Stimulated activated CD4-positive, alpha-beta T cell treated with anti-CD3 and anti-CD28 coated beads, TNF-alpha, amount 100 ng/mL, for 1 hour (primary cell): ENCODE measurements at places on chromosomes 2 and 18.

DNA sequence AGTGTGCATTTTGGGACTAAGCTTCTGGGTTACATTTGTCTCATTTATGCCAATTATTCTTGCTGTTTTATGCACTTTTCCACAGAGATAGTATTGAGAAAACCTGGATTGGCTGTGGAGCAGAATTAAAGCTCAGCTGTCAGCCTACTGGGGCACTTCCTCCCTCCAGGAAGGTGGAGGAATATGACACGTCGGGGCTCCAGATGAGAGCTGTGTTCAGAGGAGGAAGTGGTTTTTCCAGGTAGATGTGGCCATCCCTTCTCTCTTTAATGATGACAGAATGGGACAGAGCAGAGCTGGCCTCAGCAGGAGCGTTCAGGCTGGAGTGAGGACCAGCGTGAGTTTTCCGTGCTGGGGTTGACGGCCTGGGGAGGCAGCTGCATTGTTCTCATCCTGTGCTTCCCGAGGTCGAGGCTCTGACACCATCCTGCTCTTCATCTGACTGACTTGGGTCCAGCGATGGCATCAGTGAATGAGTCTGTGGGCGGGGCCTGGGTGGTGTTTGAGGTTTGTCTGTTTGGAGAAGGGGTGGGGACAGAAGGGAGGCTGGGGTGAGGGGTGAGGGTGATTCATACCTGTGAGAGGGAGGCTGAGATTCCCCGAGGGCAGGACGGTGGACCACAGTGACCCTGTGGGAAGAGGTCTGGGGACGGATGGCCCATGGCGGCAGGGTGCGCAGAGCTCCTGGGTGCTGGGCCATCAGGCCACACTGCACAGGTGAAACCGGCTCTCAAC lies 207.0 kb downstream of the LDLRAD4 start:
- no peak for DNase-seq

- no peak for DNase-seq
Observed at GRCh38 chr2:67663776-67664175, 266.6 kb downstream of the ETAA1 start.

GRCh38 chr2:7508296-7508943 lies 591.2 kb downstream of the RNF144A start:
- DNase-seq, result no peak

- no peak for DNase-seq
Observed at GRCh38 chr2:86790676-86791572, at the start of gene CD8A. Gene CD8A (minus strand): TSS chr2:86790913. CDS start chr2:86790825, 88 bp downstream.

GRCh38 chr2:75547345-75548035 lies 13.2 kb downstream of the EVA1A start:
- DNase-seq, result no peak

- no peak for DNase-seq
Observed at GRCh38 chr2:120693121-120693520, 42.5 kb upstream of the GLI2 start.

GRCh38 chr2:46010925-46011490 lies 286.2 kb upstream of the EPAS1 start:
- no peak for DNase-seq

DNA sequence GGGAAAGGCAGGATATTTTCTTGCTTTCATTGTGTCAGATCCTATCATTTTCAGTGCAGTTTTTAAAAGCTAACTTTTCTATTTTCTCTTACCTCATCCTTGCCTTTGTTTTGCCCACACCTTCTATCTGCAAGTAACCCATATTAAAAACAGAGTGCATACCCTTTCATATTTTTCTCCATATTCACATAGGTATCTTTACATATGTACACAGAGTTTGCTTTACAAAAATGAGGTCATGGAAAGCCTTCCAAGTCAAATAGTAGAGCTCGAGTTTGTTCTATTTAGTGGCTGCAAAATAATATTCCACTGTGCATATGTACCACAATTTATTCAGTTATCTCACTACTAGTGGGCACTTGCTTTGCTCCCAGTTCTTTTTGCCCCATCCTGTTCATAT lies 3.9 kb upstream of the DHRS9 start:
- no peak for DNase-seq

DNA sequence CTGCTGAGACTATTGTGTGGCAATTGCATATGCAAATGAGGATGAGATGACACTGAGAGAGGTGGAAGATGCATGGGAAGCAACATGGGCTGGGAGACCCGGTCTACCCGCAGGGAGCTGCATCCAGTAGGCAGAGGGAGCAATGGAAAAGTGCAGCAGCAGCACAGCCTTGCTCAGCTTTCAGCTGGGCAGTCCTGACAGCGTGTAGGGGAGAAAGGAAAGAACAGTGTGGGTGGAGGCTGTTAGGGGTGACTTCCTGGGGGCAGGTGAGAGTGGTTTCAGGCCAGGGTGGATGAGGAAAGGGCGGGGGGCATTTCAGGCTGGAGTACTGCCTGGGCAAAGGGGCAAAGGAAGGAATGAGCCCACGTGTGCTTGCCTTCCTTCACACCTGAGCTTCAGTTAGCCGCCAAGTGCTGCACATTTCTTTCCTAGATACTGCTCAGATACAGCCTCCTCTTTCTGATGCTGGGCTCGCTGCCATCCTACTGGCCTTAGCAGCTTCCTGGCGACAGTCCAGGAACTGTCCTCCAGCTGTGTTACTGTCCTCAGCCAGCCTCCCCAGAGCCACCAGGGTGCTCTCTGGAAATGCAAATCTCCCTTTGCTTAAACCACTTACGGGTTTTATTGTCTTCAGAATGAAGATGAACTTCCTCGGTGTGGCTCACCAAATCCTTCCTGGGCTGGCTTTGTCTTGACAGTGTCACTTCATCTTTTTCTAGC lies 276.3 kb downstream of the TSN start:
- DNase-seq, result no peak

- DNase-seq, result no peak
Observed at GRCh38 chr2:53208815-53209214, 558.8 kb upstream of the CHAC2 start.

DNA sequence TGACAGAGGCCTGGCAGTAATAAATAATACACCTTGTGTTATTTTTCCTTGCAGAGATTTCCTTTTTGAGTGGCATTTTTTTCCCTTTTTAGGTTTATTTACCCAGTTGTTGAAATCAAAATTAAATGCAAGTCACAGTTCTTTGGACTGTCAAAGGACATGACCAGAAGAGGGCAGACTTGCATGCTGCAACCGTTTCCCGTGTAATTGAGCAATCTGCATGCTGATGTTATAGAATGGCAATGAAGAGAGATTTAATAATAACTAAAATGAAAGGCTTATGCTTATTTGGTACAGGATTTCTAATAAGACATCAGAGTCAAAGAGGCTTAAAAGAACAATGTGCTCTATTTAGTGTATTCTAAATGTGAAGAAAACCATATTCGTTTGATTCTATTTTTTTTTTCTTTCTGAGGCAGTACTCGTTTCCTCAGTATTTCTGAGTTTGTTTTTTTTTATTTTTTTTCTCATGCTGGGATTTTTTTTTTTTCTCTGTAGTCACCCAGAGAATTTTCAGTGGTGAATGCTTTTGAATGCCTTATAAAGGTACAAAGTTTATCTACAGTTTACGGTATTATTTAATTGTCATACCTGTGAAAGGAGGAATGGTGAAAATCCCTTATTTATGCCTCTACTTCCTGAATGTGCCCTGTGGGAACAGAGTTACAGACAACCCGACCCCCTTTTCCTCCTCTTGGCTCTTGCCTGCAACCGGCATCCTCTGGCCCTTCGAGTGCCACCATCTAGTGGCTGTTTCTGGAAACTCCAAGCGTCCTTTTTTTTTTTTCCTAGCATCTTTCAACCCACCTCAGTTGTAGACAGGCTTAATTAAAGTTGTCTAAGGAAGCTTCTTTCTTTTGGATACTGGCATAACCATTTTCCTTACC lies 368.5 kb downstream of the LRRTM1 start:
- no peak for DNase-seq

DNA sequence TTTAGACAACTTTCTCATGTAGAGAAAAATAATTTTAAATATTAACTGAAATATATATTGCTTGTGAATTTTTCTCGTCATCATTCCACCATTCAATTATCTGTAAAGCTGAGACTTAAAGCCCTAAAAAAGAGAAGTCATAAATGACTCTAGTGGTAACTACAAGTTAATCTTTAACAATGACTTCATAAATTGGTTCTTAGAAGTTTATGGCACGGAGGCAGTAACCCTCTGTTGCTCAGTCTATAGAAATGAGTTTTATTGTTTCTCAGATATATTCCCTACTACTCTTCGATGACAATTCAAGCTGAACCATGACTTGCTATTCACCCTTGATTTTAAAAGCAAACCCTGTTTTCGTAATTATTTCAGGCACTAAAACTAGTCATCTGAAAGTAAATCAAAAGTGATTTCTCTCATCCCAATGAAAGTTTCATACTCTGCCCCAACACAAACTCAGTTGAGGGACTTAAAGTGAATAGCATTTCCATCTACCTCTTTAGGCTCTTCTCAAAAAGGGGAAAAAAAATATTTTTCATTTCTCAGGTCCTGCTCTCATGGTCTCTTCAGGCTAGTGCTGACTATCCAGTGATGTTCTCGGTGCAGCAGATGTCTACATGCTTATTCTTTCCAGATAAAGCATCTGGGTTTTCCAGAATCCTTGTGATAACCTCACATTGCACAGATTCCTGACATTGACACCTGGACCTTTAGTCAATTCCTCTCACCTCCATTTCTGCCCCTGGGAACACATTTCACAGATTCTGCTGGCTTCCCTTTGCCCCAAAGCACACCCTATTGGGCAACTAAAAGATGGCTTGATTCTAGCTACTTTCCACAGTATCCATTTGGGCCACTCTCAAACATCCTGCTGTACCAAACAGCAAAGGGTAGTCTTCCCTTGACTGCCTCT lies 207.8 kb upstream of the LRATD1 start:
- no peak for DNase-seq

DNA sequence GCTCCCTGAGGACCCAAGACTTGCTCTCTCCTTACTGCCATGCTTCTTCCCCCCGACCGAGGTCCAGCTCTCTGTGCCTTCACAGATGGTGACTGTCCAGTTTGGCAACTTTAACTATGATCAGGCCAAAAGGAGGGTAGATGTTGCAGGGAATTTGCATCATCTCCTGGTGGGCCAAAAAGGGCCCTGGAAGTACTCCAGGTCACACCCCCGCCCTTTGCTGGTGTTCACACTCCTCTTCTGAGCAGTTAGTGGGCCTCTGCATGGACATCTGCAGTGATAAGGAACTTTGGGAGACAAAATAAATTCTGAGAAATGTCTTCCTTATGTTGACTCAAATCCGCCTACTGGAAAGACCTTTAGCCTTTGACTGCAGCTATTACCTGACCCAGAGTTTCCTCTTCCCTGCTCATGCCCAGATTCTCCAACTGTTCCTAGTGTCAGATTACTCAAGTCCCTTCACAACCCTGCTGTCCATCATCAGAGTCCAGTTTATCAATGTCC lies 234.4 kb downstream of the LOXHD1 start:
- no peak for DNase-seq

GRCh38 chr2:85790499-85791188 lies 36.9 kb downstream of the ATOH8 start:
- no peak for DNase-seq

- DNase-seq, result no peak
Observed at GRCh38 chr2:222756362-222756831, 84.9 kb downstream of the MOGAT1 start.

- DNase-seq, result no peak
Observed at GRCh38 chr2:219126555-219126954, 34.1 kb downstream of the NHEJ1 start.

GRCh38 chr18:10032331-10033015 lies 118.7 kb downstream of the VAPA start:
- DNase-seq, result no peak

DNA sequence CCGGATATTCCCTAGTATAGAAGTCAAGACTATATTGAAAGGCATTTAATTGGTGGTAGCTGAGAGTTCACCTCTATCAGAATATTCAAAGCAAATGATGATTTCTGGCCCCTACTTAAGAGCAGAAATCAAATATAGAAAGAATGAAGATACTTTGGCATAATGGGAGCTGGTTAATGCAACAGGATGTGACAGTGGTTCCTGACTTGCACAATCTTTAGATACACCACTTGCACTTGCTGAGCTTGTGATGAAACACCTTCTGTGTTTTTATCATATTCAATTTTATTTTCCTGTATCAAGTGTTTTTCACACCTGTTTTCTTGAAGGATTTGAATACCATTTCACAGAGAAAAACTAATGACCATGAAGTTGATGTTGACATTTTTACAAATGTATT lies 124.1 kb upstream of the CDH19 start:
- no peak for DNase-seq

GRCh38 chr18:8084160-8084559 lies 517.0 kb downstream of the PTPRM start:
- DNase-seq, result no peak

GRCh38 chr18:14914121-14914520 lies 166.1 kb downstream of the ANKRD30B start:
- no peak for DNase-seq

DNA sequence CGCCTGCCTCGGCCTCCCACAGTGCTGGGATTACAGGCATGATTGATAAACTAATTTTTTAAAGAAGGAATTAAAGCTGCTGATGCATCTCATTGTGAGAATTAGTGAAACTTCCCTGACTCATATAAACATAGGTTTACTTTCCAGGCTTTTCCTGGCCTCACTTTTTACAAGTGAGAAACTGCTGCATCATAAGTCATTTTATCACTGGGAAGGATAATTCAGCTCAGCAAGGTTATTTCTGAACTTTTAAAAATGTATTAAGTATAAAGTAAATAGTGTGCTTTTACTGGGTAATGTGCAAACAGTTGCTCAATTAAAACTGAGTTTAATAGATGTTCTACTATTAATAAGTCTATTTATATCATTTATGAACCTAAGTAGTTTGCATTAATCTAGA lies 1130.3 kb upstream of the CDH2 start:
- DNase-seq, result no peak

DNA sequence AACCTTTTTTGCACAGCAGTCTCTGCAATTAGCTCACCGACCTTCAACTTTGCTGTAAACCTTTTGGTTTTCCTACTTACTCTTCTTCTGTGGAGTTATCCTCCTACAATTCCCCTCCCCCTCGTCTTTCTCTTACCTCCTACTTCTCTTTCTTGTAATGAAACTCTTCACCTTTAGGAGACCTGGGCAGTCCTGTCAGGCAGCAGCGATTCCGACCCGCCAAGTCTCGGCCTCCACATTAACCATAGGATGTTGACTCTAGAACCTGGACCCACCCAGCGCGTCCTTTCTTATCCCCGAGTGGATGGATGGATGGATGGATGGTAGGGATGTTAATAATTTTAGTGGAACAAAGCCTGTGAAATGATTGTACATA lies 8.3 kb downstream of the TBR1 start:
- DNase-seq, result no peak

- DNase-seq, result no peak
Observed at GRCh38 chr2:96727431-96727830, 12.4 kb downstream of the LMAN2L start.

GRCh38 chr2:223787358-223787757 lies 50.0 kb downstream of the AP1S3 start:
- DNase-seq, result no peak

DNA sequence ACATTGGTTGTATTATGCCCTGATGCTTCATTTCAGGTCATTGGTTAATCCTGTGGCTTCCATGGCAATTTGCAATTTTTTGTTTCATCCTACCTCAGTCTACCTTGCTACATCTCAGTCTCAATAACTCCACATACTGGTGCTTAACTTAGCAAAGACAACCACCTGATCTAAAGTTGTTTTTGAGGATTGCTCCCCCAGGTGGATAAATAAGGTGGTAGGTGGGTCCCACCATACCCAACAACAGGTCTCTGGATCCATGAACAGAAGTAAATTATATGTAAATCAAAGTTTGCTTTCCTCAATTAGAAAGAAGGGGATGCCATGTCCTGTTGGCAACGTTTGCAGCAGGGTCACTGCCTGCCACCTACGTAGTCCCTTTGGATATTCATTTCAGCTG lies 7.0 kb downstream of the XIRP2 start:
- no peak for DNase-seq
